ENCODE measurements at places on chromosomes 3 and 15.

DNA sequence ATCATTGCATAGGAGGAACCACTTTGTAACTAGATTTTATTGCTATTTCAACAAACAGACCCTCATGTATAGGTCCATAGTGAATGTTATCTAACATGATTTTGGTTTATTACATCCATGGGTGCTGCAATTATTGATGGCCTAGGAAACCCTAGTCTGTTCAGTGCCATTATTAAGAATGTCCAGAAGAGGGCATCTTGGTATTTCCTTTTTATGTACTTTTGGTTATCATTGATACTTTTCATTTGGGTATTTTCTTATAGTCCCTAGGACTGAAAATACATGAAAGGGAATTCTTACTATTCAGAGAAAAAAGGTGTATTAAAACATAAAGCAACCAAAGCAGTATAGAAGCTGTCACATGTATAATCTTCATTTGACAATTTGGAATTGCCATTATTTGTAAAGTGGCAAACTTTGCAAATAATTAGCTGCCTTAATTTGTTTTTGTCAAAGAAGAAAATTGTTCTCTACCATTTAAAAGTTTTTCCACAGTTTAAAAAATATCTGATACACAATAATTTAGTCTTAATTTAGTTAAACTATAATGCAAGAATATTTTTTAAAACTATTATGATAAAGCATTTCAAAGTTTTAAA, 48.7 kb downstream of the CNOT10 start:
- no peak for DNase-seq

GRCh38 chr3:62970648-62971047, 95.4 kb upstream of the CADPS start:
- DNase-seq: no peak

GRCh38 chr15:48898032-48898431, 20.1 kb downstream of the EID1 start:
- DNase-seq: no peak

GRCh38 chr3:61535826-61536225, 25.5 kb upstream of the PTPRG start:
- DNase-seq: no peak

DNA sequence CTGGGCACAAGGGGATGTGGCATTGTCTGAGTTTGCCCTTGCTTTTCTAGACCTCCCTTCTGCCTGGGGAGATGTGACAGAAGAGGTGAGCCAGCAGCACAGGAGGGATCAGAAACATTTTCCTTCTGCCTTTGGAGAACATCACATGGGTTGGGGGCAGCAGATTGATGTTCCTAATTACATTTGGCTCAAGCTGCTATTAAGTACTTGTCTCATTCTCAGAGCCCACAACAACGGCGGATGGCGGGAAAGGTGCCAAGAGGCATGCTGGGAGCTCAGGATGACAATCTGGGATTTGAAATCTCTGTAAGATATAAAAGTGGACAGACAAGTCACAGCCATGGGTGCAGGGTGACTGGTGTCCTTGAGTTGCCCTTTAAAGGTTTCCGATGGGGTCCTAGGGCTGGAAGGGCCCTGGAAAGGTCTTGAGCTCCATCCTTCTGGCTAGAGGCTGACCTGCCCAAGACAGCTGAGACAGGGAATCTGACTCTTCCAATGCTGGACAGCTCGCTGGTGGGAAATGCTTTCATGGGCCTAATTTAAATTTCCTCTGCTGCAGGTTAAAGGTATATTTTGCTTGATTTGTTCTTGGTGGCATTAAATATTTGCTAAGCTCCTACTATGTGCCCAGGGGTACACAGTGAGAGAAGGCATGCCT, 2.4 kb upstream of the CORO2B start:
- no peak for DNase-seq

DNA sequence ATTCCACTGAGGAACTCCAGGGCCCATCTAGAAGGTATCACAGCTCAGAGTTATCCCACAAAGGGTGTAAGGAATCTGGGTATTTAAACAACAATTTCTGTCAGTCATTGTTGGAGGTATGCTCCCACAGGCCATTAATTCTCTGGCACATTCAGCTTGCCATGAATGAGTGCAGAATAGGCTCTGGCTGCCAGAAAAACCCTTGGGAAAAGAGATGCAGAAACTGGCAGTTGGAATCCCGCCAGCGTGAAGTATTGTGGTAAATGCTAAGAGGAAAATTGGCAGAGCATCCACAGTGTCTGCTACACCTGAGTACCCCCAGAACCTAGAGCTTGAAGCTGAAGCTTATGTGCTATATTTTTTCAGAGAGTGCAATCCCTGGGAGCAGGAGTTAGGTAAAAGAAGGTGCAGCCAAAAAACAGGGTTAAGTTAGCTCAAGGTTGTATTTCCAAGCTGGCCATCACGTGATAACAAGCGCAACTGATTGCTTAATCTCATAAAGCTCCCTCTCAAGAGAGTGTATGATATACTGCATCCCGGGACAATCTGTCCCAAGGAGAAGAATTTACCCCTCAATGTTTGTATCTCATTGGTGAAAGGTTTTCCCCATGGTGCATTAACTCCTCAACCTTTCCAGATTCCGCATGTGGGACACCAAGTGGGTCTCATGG, 94.2 kb upstream of the ACP3 start:
- DNase-seq: no peak

- no peak for DNase-seq
Measured at GRCh38 chr3:186694288-186695032, 22.7 kb upstream of the KNG1 start.

DNA sequence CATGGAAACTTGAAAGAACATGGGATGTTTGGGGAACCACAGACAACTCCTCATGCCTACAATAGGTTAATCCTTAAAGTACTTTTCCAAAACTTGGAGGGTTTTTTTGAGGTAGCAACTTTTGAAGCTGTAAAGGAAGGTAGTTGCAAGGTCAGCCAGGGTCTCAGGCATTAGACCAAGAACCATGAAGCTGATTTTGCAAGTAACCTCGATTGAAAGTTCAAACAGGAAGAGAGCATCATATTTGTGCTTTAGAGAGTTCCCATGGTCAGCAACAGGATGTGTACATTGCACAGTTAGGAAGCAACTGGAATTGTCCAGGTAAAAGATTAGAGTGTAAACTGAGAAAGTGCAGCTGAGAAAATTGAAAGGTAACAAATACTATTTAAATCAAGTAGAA, 199.8 kb upstream of the NR2F2 start:
- no peak for DNase-seq

- no peak for DNase-seq
Measured at GRCh38 chr15:62798536-62798935, 244.0 kb upstream of the TPM1 start.

DNA sequence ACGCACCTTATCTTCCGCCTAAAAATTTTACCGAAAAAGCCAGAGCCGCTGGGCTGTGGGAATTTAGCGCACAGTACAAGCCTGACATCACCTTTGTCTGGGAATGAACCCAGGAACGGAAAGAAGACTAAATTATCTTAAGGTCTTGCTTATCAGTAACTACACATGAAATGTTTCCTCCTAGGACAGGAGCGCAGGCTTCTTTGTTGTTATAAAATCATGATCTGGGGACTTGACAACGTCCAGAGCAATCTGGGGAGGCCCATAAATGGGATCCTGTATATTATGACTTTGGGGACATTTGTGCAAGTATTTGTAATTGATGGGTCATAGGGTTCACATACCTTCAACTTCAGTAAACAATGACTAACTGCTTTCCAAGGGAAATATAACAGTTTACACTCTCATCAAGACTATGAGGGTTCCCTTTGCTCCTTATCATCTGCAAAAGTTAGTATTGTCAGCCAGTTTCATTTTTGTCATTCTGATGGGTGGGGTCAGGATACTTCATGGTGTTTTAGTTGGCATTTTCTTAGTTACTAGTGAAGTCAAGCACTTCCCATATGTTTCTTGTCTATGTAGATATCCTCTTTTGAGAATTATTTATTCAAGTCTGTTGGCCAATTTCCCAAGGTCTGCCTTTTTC, 213.9 kb upstream of the PFN2 start:
- DNase-seq: no peak

DNA sequence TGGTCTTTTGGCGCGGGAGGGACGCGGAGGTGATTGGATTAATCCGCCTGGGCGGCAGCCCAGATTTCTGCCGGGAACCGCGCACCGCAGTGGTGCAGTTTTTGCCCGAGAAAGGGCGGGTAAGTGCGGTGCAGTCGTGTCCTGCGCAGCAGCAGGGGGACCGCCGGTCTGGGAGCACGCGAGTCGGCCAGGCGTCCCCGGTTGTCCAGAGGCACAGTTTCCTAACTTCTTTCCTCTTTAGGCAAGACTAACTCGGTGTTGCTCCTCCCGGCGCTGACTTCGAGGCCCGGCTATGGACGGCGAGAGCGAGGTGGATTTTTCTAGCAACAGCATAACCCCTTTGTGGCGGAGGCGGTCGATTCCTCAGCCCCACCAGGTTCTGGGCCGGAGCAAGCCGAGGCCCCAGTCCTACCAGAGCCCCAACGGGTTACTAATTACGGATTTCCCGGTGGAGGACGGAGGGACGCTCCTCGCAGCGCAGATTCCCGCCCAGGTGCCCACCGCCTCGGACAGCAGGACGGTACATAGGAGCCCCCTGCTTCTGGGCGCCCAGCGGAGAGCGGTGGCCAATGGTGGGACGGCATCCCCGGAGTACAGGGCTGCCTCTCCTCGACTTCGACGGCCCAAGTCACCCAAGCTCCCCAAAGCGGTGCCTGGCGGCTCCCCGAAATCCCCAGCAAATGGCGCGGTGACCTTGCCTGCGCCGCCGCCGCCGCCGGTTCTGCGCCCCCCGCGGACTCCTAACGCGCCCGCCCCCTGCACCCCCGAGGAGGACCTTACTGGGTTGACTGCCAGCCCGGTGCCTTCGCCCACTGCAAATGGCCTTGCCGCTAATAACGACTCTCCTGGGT, 736 bp downstream of the ARHGEF26 start:
- DNase-seq: peak; percentile 46

- no peak for DNase-seq
Measured at GRCh38 chr3:31876331-31876730, 104.7 kb downstream of the OSBPL10 start.

DNA sequence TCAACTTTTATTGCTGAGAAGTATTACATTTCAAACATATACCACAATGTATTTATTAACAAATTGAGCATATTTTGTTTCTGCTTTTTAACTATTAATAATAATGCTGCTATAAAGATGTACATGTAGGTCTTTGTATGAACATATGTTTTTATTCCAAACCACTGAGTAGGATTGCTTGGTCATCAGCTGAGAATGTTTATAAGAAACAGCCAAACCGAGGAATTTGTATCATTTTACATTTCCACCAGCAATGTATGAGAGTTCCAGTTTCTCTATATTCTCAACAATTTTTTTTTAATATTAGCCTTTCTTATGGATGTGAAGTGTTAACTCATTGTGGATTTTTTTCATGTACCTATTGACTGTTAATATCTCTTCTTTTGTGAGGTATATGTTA, 119.5 kb upstream of the MDFIC2 start:
- DNase-seq: no peak

DNA sequence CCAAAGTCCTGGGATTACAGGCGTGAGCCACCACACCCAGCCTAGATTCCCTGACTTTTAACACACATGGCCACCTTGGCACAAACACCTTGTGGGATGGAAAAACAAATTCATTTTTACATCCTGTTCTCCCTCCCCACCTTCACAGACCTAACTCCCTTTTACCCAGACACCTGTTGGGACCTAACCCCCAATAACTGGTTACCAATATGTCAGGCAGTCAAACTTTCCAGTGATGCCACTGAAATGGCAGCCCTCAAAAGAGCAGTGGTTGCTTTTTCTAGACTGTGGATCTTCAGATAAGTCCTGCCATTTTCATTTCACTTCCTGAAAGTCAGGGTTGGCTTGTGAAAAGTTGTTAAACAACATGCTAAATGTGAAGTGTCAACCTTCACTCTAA, 34.9 kb downstream of the SIN3A start:
- DNase-seq: no peak

GRCh38 chr3:127865941-127866340, 43.6 kb upstream of the MGLL start:
- no peak for DNase-seq

DNA sequence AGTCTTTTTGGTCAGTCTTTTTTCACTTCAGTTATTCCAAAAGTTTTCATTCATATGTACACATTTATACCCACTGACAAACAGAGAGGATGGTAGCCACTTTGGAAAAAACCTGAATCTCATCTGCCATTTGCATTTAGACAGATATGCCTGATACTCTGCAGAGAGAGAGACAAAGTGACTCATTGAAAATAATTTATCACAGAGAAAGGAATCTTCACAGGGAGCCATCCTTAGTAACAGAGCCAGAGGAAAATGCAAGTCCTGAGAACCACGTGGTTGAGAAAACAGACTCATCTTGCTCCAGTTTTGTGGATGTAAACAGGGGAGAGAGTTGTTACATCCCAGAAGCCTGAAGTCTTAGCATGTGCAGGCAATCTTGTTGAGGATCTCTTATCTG, 28.2 kb upstream of the PLAAT1 start:
- DNase-seq: no peak

- DNase-seq: no peak
Measured at GRCh38 chr3:126897943-126898342, 85.0 kb upstream of the PLXNA1 start.

- DNase-seq: no peak
Measured at GRCh38 chr3:140424726-140425125, 253.1 kb upstream of the TRIM42 start.

GRCh38 chr3:49134471-49135265, 1.8 kb upstream of the LAMB2 start:
- no peak for DNase-seq

DNA sequence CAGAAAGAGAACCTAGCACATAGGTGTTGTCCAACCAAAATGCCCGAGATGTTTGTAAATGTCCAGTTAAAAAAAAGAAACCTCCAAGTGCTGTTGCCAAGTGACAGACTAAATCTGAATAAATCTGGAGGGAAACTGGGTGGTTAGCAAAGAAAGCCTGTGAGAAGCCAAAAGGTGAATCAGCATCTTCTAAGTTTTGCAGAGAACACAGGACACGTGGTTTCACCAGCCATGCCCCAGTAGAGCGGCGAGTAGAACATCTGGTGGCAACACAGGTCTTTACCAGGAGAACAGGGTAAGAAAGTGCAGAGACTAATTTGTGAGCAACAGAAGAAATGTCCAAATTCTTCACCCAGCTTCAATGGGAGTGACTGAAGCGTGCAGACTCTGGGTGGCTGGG, 986.0 kb downstream of the ROBO2 start:
- DNase-seq: no peak

Data from stimulated activated CD8-positive, alpha-beta memory T cell treated with anti-CD3 and anti-CD28 coated beads, Interleukin-4, amount 100 ng/mL, for 48 hours (primary cell).